ENCODE measurements at places on chromosomes 2 and 18.

DNA sequence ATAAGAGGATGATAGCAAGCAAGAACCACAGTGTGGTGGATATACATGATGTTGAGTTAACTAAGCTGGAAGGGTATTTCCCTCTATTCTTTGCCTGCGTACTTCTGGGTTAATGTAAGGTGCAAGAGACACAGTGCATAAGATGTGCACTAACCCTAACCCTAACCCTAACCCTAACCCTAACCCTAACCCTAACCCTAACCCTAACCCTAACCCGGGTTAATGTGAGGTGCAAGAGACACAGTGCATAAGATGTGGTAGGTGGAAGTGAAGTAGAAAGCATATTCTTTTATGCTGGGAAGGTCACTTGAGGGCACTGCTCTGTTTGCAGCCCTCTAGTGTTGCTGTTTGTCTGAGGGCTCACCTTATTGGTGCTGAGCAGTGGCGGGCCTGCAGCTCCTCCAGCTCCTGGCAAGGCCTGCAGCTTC, 181.5 kb upstream of the ITGA4 start:
- no peak for DNase-seq

GRCh38 chr18:78984941-78985784, 5.5 kb downstream of the SALL3 start:
- DNase-seq: no peak

GRCh38 chr2:23491591-23492336, 106.8 kb downstream of the KLHL29 start:
- no peak for DNase-seq

DNA sequence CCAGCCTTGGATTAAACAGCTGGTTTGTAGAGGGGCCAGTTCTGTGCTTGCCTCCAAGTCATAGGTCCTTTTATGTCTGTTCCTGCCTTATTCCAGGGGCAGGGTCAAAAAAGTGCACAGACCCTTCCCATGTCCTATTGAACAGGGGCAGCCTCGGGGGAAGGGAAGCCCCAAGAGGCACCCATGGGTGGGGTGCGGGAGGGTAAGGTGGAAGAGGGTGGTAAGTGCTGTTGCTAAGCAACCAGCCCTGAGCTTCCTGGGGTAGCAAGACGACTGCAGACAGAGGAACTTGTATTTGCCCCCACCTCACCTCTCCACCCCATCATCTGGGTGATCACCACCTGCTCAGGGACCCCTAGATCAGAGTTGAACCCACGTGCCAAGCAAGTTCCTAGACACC, 7.7 kb downstream of the DNMT3A start:
- DNase-seq: no peak

GRCh38 chr2:105330681-105331375, 1.3 kb upstream of the TGFBRAP1 start:
- DNase-seq: no peak

DNA sequence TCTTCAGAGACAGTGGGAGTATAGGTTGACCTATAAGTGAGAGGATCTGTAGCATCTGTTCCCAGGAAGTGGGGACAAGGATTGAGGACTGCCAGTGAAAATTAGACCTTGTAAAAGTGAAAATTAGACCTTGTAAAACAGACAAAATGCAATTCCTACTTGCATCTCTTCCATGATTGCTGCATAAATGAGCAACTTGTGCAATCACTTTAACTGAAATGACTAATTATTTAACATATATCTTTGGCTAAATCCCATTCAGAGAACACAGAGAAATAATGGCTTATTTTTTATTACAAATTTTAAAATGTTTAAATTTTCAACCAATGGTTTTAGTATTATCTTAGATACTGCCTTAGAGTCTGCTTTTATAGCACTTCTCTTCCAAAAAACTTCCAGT, 67.2 kb upstream of the NABP1 start:
- DNase-seq: no peak
